ENCODE measurements at places on chromosomes 7 and 10.

- no peak for DNase-seq
Measured at GRCh38 chr10:132891368-132891767, 51.0 kb downstream of the CFAP46 start.

DNA sequence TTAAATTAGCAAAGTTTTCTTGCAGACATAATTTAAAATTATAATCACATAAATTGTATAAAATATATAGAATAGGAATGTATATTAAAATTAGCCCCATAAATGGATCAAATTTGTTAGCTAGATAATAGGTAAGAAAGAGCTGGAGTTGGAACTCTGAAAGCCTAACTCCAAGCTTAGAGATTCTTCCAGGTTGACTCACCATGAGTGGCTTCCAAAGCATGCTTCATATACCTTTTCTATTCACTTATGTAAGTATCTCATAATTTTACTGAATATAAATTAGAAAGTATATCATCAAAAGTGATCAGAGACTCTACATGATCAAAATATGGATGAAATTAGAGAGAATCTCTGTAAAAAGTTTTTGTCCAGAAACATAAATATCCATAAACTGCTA lies 320.7 kb upstream of the MAGI2 start:
- DNase-seq = no peak

DNA sequence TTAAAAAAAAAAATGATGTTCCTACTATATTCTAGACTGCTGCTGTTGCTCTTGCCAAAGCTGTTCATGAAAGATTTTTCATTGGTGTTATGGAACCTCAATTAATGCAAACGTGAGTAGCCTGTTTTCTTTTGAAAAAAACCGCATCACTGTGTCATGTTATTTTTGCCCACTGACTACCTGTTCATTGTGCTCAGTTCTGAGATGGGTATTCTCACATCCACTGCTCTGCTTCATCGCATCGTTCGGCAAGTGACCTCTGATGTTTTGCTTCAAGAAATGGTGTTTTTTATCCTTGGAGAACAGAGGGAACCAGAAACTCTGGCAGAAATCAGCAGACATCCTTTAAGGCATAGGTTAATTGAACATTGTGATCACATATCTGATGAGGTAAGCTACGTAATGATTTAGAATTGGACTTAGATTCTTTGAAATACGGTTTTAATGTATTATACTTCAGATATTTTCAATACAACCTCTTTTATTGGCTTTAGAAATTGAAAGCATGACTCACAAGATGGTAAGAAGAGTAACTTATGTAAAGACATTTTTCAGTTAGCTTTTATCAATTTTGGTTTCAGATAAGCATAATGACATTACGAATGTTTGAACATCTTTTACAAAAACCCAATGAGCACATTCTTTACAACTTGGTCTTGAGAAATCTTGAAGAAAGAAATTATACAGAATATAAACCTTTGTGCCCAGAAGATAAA lies 24.6 kb downstream of the FHIP2A start:
- no peak for DNase-seq

GRCh38 chr7:132183781-132184380 lies 392.4 kb downstream of the PLXNA4 start:
- DNase-seq = no peak

DNA sequence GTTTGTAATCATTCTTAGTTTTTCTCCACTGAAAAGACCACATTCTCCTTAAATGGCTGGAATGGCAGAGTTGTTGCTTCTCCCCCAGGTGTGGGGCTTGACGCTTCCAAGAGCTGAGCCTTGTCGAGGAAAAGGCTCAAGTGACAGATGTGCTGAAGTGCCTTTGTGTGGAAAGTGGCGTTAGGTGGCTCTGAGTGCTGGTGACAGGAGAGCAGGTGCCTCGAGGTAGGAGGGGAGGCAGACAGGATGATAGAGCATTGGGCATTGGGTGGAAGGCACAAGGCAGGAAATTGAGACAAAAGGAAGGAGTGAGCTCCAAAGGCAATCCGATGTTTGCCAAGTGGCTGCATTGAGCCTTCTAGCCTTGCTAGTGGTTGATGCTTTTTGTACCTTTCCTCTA lies 6.7 kb downstream of the KIAA1217 start:
- no peak for DNase-seq

DNA sequence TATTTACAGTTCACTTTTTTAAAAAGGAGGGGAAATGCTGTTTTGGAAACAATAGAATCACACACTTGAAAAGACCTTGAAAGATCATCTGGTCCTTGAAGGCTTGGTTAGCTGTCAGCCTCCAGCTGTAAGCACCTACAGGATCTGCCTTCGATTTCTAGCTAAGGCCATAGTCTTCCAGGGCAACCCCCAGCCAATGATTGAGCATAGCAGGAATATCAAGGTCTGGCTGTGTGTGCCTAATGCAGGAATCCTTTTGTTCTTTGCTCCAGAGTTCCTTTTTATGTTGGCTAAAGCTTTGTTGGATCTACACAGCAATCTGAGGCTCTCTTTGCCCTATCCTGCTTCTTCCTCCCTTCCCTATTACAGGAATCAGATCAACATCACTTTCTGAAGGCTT lies 5.2 kb upstream of the YAE1 start:
- DNase-seq = no peak

DNA sequence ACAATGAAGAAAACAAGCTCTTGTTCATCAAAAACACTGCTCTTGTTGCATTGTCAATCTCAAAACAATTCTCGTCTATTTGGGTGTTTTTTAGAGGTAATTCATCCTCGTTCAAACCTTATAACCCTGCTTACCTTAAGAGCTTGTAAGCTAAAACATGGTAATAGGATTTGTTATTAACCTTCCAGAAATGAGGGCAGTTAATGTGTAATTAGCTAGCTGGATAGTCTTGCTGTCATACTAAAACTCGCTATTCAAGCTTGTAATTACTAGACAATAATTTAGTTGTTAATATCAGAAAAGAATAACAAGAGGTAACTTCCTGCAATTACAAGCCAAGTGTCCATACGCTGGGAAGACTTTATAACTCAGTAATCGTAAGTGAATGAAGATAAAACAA lies 101.6 kb downstream of the UBE2H start:
- DNase-seq = no peak

GRCh38 chr7:157442993-157443831 lies 106.4 kb downstream of the DNAJB6 start:
- no peak for DNase-seq

- DNase-seq = no peak
Measured at GRCh38 chr10:629186-629998, 60.1 kb downstream of the DIP2C start.

GRCh38 chr10:129331839-129332220 lies 135.2 kb upstream of the MGMT start:
- DNase-seq = no peak

DNA sequence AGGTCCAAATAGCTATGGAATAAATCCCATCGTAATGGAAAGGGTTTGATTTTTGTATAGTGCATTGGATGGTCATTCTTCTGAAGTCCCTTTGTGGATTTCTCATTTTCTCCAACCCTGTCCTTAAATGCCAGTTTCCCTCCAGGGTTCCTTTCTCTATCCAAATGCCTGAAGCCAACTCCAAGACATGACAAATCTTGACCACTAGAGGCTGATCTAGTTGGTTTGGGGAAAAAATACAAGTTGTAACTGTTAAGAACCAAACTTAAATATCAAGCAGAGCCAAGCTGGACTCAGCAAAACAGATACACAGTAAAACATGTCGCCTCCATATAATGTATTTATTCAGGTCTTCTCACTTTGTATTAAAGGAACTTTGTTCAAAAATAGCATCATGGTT lies 28.7 kb downstream of the FRMD4A start:
- no peak for DNase-seq

DNA sequence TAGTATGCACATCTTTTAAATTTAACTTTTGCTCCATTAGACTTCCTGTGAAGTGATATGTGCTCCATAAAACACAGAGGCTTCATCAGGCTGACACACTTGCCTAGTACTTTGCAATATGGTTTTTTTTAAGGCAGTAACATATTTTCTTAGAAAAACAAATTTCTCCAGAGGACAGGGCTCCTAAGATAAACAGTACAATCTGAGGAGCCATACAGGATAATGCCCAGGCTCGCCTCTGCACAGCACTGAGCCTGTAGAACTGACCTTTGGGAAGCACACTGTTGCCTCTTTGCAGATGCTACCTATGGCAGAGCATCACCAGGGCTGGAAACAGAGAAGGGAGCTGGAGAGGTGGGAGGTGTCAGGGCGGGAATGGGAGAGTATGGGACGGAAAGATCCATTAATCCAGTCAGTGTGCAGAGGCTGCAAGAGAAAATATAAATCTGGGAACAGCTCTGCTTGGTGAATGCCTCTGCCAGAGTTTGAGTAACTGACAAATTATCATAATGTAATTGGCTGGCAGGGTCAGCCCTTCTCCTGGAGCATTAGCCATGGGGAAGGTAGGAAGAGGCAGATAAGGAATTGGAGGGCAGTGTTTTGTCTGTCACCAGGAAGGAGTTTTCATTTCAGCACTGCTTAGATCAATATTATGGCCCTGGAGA lies 132.3 kb downstream of the CREB5 start:
- DNase-seq = no peak

DNA sequence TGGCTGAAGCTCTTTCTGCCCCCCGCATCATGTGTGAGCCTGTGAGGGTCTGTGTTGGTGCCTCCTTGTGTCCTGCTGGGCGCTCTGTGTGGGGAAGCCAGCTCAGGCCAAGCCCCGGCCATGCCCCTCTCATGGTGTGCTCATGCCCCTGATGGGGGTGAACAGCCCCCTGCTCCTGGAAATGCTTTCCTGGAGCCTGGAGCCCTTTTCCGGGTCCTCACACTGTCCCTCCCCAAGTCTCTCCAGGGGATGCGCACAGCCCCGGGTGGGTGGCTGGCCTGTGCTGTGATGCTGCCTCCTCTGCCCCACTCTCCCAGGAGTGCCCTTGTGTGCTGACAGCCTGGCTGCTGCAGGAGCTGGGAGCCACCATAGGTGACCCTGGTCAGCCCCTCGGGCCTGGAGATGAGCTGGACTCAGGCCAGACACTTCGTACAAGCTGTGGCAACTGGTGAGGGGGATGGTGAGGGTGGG lies 20.8 kb upstream of the ZNF862 start:
- no peak for DNase-seq

DNA sequence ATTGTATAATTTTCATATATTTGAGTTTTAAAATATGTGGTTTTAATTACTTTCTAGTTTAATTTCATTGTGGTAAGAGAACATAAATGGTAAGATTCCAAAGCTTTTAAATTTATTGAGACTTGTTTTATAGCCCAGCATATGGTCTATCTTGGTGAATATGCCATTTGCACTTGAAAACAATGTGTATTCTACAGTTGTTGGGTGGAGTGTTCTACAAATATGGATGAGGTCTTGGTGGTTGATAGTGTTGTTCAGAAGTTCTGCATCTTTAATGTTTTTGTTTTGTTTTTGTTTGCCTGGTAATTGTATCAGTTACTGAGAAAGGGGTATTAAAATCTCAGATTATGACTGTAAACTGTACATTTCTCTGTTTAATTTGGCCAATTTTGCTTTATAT lies 37.6 kb upstream of the TSPAN13 start:
- no peak for DNase-seq

- no peak for DNase-seq
Measured at GRCh38 chr7:32872421-32872820, 19.1 kb downstream of the KBTBD2 start.

GRCh38 chr10:17177014-17177413 lies 24.5 kb downstream of the TRDMT1 start:
- DNase-seq = no peak

- DNase-seq = no peak
Measured at GRCh38 chr10:118397391-118397790, 55.3 kb upstream of the FAM204A start.

- no peak for DNase-seq
Measured at GRCh38 chr10:124296121-124296812, 122.5 kb downstream of the OAT start.

GRCh38 chr10:121590772-121591171 lies 7.5 kb downstream of the FGFR2 start:
- DNase-seq = no peak

GRCh38 chr10:109958059-109958458 lies 34.7 kb upstream of the XPNPEP1 start:
- DNase-seq = no peak

GRCh38 chr7:105017657-105018365 lies 3.8 kb downstream of the KMT2E start:
- no peak for DNase-seq

- no peak for DNase-seq
Measured at GRCh38 chr10:21160116-21160515, 263.0 kb upstream of the NEBL start.

GRCh38 chr7:154672659-154673415 lies 330.1 kb downstream of the PAXIP1 start:
- no peak for DNase-seq

DNA sequence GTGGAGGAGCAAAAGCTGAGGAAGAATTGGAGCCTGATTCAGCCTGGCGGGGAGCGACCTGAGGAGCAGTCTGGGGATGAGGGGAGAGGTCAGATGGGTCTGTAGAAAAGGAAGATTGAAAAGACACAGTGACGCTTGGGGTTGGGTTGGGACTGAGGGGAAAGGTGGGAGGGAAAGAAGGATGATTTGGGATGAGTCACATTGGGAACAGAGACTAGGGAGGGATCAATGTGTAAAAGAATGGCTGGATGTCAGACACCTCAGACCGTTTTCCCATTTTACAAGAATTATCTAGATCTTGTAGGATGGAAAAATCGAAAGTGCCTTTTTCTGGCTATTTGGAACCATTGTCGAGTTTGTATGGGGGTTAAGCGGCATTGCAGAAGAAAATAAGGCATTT lies 1076.5 kb downstream of the DNAJB9 start:
- DNase-seq = no peak

DNA sequence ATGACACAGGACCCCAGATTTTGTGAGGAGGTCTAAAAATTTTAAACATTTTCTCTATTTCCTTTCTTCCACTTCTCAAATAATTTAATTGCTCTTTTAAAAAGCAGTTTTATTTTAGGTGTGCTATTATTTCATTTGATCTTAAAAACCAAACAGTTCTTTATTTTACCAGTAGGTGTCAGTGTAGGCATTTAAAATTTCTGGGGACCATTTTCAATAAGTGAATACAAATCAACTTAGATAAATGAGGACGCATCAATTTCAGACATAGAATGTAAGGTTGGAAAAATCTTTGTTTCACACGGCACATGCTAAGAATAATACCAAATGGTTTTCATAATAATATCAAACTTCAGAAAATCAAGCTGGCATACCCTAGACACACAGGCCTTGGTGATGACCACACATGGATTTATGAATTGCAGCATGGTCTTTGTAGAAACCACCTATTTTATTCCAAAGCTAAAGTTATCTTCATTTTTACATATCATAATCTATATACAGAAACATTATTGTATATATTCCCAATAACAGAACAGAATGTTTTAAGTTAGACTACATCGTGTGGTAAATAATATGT lies 127.6 kb upstream of the SLC26A5 start:
- no peak for DNase-seq

- no peak for DNase-seq
Measured at GRCh38 chr7:131530137-131530536, 26.3 kb downstream of the PODXL start.

- DNase-seq = no peak
Measured at GRCh38 chr7:80493121-80493849, 18.6 kb downstream of the GNAT3 start.

DNA sequence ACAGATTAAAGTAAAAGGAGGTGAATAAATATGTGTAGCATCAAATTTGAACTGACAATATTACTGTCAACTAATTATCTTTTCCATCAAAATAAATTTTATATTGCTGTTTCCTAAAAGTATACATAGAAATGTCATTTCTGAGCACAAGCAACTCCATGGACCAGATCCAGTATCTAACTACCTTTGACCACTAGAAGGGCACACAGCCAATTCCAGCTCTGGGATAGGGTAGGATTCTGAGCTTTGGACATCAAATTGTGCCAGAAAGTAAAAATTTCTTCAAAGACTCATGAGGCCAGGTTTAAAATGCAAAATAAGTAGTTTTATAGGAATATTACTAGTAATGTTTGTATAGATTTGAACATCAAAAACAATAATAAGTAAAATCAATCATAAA lies 29.7 kb downstream of the AKR1C3 start:
- DNase-seq = no peak
